ENCODE measurements at places on chromosomes 4 and X.

GRCh38 chr4:54542540-54543041 lies 115.2 kb upstream of the KIT start:
- DNase-seq, result no peak

DNA sequence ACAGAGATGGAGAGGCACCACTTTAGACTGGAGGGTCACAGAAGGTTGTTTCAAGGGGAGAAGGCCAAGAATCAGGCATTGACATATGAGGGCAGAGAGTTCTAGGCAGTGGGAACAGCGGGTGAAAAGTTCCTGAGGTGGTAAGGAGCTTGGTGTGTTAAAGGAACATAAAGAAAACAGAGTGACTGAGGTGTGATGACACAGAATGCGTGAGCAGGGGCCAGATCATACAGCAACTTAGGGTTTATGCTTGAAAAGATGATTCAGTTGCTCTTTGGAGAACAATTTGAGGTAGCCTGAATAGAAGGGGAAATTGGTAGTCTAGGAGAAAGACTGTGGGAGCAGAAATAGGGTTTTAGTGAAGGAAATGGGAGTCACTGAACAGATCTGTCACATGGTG lies 179.2 kb downstream of the AMELX start:
- DNase-seq, result no peak

DNA sequence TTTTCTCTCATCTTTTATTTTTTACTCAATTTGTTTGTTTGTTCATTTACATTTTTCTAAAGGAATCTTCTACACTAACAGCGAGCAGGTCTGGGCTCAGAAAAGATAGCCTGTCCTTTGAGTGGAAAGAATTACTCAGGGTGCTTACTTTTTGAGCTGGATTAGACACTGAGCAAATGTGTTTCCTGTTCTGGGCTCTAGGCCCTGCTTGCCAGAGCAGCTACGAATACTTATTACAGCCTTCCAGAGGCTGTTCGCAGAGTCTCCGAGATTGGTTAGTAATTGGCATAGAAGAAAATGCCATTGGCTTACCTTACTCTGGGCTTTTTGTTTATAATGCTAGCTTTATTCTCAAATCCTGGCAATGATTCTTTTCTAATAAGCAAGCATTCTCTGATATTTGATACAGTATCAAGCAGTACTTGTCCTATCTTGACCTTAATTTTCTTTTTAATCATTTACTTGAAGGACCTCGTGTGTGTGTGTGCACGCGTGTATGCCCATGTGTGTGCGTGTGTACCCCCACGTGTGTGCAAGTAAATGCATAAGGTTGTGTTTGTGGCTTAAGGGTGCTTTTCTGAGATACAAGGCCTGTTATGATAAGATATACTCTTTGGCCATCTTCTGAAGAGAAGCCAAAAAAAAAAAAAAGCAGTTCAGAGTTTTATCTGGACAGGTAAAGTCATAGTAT lies 76.2 kb upstream of the GRXCR1 start:
- no peak for DNase-seq

DNA sequence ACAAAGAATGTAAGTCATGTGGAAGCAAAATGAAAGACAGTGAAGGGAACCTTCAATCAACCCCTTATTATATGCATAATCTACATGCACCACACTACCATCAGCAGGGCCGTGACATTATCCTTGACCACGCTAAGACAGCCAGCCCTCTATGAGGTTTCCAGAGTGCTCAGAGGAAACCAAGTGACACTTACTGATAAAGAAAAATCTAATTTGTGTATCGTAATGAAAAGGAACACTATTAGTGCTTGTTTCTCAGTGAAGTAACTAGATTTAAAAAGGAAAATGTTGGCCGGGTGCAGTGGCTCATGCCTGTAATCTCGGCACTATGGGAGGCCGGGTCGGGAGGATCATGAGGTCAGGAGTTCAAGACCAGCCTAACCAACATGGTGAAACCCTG lies 56.4 kb downstream of the ABCG2 start:
- DNase-seq, result no peak

GRCh38 chr4:139453041-139453370 lies 915 bp upstream of the RAB33B start:
- DNase-seq, result no peak

- no peak for DNase-seq
Observed at GRCh38 chr4:114046331-114046730, 66.9 kb upstream of the ARSJ start.
